ENCODE measurements at places on chromosomes 6 and 20.

DNA sequence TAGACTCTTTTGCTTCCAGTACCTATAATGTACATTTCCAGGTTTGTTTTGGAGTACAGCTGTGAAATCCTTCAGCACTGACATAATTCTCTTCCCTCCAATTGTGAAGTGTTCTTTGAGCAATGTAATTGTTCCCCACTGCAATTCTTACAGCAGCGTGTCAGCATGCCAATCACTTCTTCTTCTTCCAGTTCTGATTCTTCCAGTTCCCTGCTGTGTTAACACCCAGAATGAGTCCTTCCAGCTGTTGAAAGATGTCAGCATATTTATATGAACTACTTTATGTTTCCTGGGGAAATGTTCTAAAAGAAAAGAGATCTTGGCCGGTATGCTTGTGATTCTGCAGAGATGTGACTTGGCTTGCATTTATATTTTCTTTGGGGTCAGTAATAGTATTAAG is 213.9 kb downstream of the UNC5CL start:
- DNase-seq: no peak

DNA sequence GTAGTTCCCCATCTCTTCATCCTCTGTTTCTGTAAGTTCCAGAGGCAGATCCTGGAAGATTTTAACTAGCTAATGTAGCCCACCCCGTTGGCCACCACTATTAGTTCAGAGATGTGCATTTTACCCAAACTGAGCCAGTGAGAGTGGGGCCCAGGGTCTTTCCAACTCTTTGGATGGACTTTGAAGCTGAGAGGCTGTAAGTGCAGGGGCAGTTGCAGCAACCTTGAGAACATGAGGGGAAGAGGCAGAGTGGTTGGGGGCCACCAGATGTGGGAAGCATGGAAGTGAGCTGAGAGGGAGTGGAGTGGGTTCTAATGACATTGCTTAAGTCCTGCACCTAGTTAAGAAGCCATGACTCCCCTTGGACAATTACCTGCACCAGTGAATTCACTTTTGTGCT is 72.2 kb downstream of the CDH26 start:
- no peak for DNase-seq

- no peak for DNase-seq
Observed at GRCh38 chr6:14616656-14617055, 499.1 kb downstream of the CD83 start.

DNA sequence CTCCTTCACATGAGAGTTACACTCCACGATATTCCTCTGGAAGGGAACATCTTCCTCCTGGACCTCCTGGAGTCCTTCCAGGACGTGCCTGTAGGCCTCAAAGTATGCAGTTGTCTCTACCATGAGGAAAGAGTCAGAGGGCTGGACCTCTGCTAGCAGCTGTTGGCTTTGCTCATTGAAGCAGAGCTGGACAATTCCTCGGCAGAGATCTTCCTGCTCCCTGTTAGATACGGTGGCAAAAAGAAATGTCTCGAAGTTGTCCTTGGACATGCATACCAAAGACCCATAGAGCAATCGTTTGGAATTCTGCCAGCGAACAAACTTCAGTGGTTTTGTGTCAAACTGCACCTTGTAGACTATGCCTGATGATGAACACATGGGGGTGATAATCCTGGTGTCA is 7.7 kb downstream of the ZNFX1 start:
- no peak for DNase-seq

DNA sequence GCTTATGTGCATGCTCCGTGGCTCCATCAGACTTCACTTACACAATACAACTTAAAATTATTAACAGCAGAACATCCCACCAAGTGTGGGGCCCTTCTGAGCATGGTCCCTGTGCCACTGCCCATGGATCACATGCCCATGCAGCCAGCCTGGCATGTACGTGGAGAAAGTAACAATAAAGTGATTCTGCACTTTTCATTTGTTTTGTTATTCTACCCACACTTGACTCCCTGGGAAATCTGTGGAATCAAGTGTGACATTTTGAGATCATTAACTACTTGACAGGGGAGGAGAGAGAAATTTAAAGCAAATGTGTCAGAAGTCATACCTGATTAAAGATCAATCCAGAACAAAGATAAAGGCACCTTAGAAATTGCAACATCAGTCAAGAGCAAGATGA is 112.0 kb downstream of the ISM1 start:
- DNase-seq: no peak

DNA sequence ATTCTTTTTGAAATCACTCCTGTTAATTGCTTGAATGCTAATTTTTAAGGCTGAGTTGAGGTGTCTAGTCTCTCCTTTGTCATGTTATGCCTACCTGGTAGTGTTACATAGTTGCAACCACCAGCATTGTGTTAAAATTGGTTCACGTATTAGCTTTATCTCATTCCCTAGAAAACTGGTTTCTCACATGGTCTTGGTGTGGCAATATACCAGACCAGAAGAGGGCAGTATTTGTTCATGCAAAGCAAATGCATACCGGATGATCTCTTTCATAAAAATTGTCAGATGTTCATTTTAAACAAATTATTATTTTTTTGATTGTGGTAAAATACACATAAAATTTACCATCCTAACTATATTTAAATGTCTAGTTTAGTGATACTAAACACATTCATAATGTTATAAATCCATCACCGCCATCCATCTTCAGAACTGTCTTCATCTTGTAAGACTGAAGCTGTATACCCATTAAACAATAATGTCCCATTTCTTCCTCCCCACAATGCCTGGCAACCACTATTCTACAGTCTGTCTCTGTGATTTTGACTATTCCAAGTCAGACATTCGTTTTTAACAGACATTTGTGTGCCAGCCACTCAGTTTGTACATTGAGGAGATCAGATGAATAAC is 92.8 kb downstream of the ATRN start:
- no peak for DNase-seq

GRCh38 chr6:155085582-155086257 is 90.6 kb downstream of the TIAM2 start:
- no peak for DNase-seq

GRCh38 chr6:96611342-96611991 is 48.5 kb downstream of the FHL5 start:
- no peak for DNase-seq
